H9 (cell line): ENCODE measurements at places on chromosomes 2 and 18. TPM values are rescaled to one million over a fixed set of nuclear protein-coding genes. Genes with fewer than 3 reads are reported as not detected.

- no peaks in the 10 kb centered on the region for H3K27me3 ChIP-seq
- no peak overlapping the region for H3K4me3 ChIP-seq
- H3K27ac ChIP-seq: no peak overlapping the region
- H3K4me1 ChIP-seq: no peaks in the 10 kb centered on the region
Observed at GRCh38 chr18:58662118-58662517, 9.1 kb upstream of the MALT1 start.

- no peak for DNase-seq
- no peak overlapping the region for H3K4me3 ChIP-seq
- no peaks in the 10 kb centered on the region for H3K4me1 ChIP-seq
- H3K36me3 ChIP-seq: 0 out of 2 replicates have a peak, but pooled peaks cover under 1% of the 10 kb centered on the region
- no peaks in the 10 kb centered on the region for H3K27me3 ChIP-seq
Observed at GRCh38 chr2:25483607-25484266, 142.0 kb upstream of the DNMT3A start.

GRCh38 chr2:165328272-165328671 is 89.1 kb downstream of the SCN2A start:
- no peaks in the 10 kb centered on the region for H3K36me3 ChIP-seq
- no peaks in the 10 kb centered on the region for H3K4me1 ChIP-seq
- H3K4me3 ChIP-seq: no peak overlapping the region
- no peak overlapping the region for H3K27ac ChIP-seq

GRCh38 chr18:71431171-71431570 is 1113.0 kb downstream of the CBLN2 start:
- no peak overlapping the region for H3K27ac ChIP-seq
- no peaks in the 10 kb centered on the region for H3K4me1 ChIP-seq
- no peak overlapping the region for H3K4me3 ChIP-seq

DNA sequence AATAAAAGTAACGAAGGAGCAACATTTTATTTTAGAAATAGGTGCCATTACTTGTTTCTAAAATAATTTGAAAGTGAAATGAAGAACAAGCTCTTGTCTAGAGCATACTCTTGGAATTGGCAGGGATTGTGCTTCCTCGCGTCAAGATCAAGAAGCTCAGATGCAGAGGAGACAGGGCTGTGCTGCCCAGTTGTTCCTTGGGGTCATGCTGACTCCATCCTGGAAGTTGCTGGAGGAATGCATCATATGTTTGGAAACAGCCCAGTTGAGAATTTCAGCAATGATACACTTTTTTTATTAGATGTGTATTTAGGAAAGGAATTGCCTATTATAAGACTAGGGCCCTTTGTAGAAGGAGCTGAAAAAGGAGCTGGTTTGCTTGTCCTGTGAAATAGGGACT is 17.2 kb downstream of the LTBP1 start:
- H3K36me3 ChIP-seq: no peaks in the 10 kb centered on the region
- no peaks in the 10 kb centered on the region for H3K4me1 ChIP-seq
- no peak for DNase-seq

DNA sequence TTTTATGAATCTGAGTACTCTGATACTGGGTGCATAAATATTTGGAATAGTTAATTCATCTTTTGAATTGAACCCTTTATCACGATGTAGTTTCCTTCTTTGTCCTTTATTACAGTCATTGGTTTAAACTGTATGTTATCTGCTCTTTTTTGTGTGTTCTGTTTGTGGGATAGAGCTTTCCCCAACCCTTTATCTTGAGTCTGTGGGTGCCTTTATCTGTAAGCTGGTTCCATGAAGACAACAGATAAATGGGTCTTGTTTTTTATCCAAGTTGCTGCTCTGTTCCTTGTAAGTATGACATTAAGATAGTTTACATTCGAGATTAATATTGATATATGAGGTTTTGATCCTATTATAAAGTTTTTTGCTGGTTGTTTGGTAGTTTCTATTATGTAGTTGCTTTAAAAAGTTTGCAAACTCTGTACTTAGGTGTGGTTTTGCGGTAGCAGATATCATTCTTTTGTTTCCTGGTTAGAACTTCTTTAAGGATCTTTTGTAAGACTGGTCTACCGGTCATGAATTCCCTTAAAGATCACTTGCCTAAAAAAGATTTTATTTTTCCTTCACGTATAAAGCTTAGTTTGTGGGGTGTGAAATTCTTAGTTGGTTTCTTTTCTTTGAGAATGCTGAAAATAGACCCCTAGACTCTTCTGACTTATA is 1451.3 kb upstream of the SLC39A10 start:
- no peak for DNase-seq
- no peak overlapping the region for H3K4me3 ChIP-seq
- H3K4me1 ChIP-seq: no peaks in the 10 kb centered on the region

CHRNG gene
- total RNA-seq: not detected in 2 replicates
